Naive thymus-derived CD4-positive, alpha-beta T cell (primary cell): ENCODE measurements at places on chromosomes 11 and 22.

GRCh38 chr11:15663777-15664218 is 549.1 kb downstream of the INSC start:
- DNase-seq: no peak

DNA sequence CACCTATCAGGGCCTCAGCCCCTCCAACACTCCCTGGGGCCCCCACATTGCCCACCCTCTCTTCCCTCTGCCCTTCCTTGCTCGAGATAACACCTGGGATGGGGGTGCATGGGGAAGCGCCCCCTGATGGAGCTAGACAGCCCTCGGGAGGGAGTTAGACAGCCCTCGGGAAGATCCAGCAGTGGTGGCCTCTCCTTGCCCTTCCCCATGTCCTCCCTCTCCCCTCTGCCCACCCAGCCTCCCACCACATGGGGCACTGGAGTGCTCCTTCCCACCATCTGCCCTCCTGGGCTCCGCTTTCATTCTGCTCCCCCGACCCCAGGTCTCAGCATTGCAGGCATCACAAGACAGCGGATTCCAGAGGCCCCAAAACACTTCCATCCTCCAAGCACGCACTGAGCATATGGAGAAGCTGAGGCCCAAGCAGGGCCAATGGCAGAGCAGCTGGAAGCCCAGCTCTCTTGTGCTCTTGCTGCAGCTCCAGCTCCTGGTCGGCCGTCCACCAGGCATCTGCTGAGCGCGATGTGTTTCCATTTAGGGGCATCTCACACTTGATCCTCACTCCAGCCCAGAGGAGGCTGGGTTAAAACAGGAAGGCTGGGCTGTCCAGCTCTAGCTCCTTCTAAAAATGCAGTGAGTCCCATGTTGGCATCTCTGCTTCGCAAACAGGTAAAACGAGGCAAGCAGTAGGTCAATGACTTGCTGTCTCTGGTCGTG is 65.6 kb downstream of the IGLL1 start:
- DNase-seq: no peak

DNA sequence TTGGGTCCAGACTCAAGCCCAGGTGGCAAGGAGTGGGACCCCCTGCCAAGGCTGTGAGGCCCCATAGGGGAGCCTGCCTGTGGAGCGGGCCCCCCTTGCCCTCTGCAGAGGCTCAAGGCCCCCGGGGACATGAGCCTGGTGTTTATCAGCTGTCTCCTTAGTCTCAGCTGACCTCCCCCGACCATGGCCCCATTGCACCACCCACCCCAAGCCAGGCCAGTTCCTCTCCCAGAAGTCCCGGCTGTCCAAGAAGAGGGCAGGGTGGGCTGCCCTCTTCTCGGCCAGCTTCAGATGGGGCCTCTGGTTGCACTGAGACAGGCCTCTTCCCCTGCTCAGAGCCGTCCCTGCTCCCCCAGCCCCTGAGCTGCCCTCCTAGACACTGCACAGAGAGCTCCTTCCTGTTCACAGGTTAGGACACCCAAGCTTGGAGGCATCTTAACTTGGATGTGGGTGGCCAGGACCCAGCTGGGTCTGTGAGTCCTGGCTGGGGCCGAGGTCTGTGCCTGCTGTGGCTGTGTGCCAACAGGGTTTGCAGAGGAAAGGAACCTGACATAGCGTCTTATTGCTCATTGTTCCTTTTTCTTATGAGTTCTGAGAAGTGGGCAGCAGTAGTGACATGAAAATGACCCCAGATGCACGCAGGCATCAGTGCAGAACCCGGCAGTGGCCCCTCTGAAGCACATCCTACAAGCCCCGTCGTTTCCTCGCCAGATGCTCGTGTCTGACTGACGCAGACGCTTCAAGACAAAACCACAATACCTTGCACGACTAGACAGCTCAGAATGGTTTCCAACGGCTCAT is 5.4 kb downstream of the TRABD start:
- DNase-seq: peak; percentile 93

DNA sequence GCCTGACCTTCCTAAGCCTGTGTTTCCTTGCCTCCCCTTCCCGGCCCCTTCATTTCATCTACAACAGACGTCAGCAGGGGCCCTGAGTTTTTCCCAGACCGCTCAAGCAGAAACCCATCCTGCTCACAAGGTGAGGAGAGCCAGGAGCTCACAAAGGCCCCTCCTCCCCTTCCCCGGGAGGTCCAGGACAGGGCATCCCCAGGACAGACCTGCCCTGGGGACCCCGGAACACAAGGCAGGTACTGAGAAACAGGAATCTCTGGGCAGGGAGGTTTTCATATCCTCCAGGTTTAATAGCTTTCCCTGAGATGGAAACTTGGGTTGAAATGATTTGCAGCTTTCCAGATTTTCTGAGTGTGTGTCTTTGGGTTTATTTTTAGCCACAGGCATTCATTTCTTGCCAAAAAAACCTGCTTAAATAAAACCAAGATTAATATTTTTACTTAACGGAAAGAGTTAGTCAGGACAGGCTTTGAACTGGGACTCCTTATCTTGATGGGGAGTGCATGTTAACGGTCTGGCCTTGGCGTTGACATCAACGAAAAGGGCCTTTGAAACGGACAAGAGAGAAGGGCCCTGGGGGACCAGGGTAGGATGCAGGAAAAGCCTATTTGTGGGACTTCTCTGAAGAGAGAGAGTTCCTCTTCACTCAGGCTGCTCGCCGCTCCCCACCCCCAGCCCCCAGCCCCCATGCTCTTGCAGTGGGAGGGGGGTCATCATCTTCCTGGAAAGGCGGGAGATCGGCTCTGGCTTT is 38.5 kb downstream of the TIMP3 start:
- DNase-seq: no peak

- DNase-seq: peak; percentile 16
Observed at GRCh38 chr11:76610871-76611475, 59.6 kb downstream of the LRRC32 start.

DNA sequence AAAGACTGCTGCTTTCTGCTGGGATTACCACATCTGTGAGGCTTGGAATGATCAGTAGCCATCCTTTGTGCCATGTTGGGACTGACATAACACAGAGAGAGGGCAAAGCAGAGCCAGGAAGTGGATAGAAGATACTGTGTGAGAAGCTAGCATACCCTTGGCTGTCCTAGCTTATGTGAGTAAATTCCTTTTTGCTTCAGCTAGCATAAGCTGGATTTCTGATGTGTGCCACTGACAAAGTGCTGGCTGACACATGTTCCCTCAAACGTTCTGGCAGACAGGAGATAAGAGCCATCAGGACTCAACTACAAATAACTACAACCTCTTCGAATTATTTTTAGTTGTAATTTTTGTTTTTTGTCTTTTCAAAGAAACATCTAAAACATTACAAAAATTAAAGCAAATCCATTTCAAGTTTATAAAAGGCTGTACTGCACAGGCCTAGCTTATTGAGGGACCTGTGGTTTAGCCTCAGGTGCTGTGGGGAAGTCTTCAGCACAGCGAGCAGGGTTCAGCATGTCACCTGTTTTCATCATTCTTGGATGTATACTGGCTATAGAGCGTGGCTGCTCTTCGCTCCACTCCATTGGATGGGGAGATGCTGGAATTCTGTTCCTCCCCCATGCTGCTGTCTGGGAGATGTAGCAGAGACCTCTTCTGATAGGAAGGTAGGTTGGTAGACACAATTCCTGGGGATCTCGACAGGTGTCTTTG is 120.9 kb downstream of the SWAP70 start:
- no peak for DNase-seq

- no peak for DNase-seq
Observed at GRCh38 chr11:24068197-24068596, 428.7 kb upstream of the LUZP2 start.

GRCh38 chr11:1546536-1547466 is 25.3 kb downstream of the DUSP8 start:
- peak; percentile 51 for DNase-seq

GRCh38 chr22:37498289-37498909 is 12.2 kb upstream of the MFNG start:
- peak; percentile 77 for DNase-seq

GRCh38 chr22:47023871-47024270 is 261.4 kb downstream of the TBC1D22A start:
- no peak for DNase-seq
